ENCODE measurements at places on chromosomes 11 and 22.

DNA sequence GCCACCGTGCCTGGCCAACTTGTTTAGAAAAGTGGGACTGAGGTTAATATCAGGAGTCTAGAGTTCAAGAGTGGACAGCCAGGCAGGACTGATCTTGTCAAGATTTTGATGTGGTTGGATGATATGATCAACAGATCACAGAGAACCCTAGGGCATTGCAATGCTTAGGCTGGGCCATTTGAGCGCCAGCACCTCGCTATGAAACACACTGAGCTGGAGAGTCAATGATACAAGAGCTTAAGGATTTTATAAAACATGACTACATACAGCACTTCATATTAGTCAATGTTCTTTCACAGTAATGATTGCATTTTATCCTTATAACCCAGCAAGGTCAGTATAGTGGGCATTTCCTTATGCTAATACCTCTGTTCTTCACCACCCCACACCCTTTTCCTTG, 15.4 kb upstream of the PEX26 start:
- no peak for DNase-seq

- DNase-seq: peak; percentile 64
Observed at GRCh38 chr11:104467404-104467803, 303.5 kb upstream of the PDGFD start.

- no peak for DNase-seq
Observed at GRCh38 chr11:95257456-95257971, 26.5 kb upstream of the SESN3 start.

GRCh38 chr11:3920148-3920852, 64.8 kb downstream of the STIM1 start:
- DNase-seq: no peak

GRCh38 chr11:34161812-34162492, 56.5 kb downstream of the NAT10 start:
- DNase-seq: no peak

DNA sequence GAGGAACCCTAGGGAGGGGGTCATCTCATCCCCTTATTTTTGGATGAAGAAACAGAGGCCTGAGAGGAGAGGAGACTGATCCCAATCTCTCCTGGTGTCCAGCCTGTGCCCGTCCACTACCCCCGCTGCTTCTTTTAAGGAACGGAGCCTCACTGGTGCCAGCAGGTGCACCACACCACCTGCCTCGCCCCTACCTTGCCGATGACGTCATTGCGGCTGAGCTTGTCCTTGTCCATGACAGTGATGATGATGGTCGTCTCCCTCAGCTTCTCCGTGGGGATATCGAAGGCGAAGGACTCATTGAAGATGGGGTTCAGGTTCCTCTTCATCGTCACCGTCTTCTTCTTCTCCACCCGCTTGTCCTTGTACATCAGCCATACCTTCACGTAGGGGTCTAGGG, 14.3 kb downstream of the LRRC10B start:
- no peak for DNase-seq

DNA sequence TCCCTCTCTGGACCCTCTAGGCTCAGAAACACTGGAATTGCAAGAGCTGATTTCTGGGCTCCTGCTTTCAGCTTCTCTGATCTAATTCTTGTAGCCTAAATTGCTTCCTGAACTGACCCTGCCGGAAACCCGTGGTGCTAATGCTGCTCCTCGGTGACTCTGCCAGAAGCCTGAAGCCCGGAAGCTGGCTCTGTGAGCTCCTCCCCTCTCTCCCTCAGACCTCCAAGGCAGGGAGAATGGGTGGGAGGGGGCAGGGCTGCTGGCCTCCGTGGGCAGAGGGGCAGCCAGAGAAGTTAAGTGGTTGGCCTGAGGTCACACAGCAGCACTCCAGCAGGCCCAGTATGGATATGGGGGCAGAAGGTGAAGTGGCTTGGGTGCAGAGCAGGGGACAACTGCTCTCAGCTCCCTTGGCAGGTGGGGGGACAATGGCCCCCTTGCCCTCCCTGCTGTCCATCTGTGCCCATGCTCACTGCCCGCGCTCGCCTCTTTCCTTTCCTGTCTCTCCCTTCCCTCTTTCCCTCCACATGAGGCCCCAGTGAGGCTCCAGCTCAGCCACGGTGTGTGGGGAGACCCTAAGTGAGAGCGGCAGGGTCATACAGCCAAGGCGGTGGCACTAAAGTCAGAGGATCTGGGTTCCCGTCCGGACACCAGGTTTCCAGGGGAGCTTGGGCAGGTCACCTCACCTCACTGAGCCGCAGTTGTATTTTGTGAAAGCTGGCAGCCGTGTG, 16.2 kb downstream of the CAPN5 start:
- no peak for DNase-seq

- no peak for DNase-seq
Observed at GRCh38 chr22:43739851-43740379, 72.2 kb downstream of the EFCAB6 start.

DNA sequence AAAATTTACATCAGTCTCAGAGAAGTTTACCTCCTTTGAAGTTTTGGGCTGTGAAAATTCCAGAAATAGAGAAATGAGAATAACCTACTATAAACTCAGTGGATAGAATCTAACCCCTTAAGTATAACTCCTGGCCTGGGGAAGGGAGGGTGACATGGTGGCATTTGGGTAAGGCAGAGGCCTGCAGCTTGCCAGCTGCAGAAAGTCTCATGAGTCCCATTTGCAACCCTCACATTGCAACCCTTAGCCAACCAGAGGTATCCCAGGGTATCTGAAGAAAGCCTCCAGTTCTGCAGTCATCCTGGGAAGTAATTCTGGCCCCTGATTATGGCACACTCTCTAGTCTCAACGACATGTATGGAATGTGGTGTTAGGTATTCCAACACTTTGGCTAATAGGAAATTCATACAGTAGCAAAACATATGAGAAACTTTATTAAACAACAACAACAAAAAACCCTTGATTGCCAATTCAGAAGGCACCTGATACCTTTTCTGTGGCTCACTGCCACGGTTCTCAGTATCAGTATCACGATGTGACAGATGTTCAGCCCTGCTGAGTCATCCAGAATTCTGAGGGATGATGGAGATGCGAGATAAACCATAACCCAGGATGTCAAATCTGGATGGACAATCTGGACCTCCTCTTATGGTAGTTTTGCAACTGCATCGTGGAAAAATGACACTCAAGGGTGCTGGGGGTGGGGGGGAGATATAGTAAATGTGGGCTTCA, 743.4 kb downstream of the NELL1 start:
- no peak for DNase-seq

GRCh38 chr11:121615501-121615900, 162.7 kb upstream of the SORL1-AS1 start:
- DNase-seq: no peak

GRCh38 chr22:25109878-25110595, 89.6 kb upstream of the CRYBB3 start:
- DNase-seq: no peak

DNA sequence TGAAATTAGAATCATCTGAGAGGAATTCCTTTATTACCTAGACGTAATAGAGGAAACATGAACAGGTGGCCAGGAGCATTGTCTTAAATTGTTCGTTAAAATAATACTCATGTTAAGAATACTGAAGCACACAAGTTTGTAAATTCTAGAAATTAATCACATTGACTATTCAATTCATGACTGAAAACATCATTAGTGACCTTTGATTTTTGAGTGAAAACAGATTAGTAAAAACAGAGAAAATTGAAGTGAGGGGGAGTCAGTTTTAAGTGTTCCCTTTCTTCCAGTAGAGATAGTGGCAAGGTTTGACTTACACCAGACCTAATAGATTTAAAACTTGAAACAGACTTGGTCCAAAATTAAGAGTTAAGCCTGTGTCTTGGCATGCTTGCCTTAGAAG, 1.4 kb downstream of the ZFP91 start:
- DNase-seq: no peak

GRCh38 chr11:46710821-46711269, 8.2 kb upstream of the F2 start:
- DNase-seq: no peak

GRCh38 chr22:23381661-23382427, 198.2 kb downstream of the IGLL1 start:
- DNase-seq: no peak

DNA sequence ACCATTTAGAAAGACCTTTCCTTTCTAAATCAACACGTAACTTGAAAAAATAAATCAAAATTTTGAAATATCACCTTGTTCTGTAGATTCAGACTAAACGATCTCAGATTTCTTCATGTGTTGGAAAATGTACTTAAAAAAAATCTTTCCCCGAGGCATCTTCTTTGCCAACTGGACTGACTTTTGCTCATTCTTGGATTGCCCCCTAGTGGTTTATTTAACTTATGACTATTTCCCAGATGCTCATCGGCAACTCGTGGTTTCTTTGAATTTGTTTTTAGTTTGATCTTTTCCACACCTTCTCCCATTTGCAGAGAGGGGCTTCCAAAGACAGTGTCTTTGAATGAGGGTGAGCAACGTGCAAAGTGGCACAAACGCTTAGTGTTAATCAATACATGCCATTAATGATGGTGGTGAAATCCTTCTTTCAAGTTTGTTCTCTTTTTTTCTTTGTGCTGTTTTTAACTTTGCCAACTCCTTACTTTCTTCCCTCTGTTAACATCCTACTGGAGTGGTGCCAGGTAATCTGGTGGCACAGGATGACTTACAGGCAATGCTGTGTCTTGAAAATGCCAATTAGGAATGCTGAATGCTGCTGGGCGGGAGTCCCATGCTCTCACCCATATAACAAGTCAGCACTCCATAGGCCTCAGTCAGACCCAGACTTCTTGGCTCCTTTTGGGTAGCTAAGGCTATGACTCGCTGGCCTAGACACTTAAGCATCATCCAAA, 18.3 kb downstream of the PRSS23 start:
- no peak for DNase-seq

DNA sequence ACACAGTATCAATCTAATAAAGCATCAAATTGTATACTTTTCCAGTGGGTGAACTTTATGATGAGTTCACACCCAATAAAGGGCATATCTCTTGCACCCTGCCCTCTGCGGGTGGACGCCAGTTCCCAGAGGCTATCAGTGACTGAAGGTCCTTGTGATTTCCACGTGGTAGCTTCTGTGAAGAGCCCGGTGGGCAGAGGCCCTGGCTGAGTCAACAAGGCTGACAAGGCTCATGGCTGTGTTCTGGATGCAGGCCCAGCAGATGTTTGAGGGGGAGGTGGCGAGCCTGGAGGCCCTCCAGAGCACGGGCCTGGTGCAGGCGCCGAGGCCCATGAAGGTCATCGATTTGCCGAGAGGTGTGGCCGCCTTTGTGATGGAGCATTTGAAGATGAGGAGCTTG, 71.4 kb downstream of the PIWIL3 start:
- no peak for DNase-seq

DNA sequence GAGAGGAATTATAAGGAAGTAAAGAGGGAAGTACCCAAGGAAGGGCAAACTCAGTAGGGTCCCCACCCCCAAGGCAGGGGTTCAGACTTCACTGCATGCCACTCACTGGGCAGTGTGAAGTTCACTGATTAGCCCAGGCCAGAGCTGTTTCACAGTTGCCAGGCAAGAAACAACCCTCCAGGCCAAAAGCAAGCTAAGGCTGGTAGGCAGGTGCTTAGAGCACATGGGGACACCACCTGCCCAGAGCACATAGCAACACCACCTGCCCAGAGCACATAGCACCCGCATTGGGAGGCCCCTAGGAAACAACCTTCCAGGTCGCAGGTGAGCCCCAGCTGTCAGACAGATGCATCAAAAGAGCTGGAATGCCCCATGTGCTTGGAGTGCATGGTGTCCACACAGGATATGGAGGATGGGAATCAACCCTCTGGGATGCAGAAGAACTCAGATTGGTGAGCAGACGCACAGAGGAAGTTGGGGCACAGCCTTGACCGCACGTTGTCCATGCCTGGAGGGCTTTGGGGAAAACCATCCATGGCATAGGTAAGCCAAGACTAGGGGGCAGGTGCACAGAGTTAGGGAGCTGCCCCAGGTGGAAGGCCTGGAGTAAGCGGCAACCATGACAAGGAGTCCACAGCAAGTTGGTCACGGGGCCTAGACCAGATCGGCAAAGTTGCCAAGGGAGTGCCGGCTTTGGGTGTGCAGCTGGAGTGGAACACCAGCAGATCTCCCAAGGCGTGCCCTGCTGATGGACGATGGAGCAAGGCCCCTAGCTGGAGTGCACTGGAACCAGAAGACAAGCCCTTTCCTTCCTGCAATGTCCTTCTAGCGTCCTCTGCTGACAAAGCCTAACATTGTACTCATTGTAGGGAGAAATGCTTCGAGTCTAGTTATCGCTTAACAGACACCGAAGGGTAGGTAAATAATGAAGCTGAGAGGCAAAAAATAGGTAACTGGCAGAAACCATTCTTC, 7.8 kb upstream of the TMEM216 start:
- no peak for DNase-seq

- DNase-seq: no peak
Observed at GRCh38 chr22:22817468-22818201, 70.0 kb upstream of the IGLL5 start.

DNA sequence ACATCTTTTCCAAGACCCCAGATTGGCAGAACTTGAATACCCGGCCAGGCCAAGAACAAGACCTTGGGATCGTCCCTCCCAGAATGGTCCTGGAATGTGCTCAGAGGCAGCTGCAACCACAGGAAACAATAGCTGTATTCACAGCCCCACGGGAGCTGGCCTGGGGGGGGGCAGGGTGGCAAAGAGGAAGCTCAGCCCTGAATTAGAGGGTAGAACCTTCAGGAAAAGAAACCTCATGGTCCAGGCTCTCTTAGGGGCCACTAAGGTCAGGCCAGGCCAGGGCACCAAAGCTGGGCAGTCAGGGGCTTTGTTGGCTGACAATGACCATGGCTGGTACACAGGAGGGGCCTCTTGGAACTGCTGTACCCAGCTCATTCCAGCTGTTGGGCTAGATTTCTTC, 17.3 kb downstream of the RPL27A start:
- DNase-seq: no peak

GRCh38 chr11:103987629-103988594, 48.5 kb upstream of the DDI1 start:
- no peak for DNase-seq

DNA sequence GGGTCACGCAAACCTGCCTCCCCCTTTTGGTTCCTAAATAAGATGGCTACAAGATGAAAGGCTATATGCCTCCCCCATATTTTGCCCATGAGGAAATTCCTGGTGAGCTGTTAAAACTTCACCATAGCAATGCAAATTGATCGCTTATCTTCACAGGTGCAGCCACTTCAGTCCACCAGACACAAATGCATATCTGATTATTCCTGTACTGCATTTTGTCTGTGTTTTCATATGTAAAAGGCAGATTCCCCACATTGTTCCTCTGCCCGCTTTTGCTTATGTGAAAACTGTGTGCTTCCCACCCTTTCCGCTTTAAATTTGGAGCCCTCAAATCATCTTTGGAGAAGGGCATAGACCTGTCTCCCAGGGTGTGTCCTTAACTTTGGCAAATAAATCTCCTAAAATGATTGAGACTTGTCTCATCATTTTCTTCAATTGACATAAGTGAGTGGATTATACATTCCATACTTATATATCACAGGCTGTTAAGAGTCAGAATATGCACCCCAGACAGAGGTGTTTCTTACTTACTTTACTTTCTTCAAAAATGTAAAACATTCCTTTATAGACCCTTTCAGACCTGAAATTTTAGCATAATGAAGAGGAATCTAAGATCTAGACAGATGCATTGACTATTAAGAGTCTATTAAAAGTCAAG, 116.4 kb downstream of the CASP12 start:
- DNase-seq: no peak

- DNase-seq: no peak
Observed at GRCh38 chr22:50434849-50435248, 40.0 kb downstream of the SBF1 start.

All from CMK (cell line).